ENCODE measurements at places on chromosomes 11 and 22.
A peak's percentile ranks its signal among the peaks of the same experiment; 100 is the strongest.

DNA sequence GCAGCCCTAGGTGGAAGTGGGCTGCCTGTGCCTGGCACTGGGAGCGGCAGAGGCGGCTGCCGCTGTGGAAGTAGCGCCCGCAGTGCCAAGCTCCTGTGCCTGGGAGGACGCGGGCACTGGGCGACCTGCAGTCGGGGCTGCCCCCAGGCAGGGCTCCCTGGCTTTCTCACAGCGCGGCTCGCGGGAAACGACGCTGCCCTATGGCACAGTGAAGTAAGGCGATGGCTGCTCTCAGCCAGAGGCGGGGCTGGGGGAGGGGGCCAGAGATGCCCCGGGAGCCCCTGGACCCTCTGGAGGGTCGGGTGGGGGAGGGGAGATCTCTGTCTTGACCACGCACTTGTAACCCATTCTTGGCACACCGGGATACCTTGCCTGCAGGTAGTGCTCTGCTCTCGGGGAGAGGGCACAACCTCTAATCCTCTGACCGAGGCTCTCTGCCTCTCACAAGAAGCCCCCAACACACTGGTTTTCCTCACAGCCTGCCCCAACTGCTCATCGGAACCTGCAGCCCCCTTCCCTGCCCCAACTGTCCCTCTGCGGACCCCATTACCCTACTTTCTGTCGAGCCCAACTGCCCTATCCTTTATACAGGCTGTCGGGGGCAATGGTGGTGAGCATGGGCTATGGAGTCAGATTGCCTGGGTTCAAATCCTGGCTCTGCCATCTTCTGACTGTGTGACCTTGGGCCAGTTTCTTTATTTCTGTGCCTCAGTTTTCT is 32.2 kb upstream of the TRIM29 start:
- DNase-seq: no peak

DNA sequence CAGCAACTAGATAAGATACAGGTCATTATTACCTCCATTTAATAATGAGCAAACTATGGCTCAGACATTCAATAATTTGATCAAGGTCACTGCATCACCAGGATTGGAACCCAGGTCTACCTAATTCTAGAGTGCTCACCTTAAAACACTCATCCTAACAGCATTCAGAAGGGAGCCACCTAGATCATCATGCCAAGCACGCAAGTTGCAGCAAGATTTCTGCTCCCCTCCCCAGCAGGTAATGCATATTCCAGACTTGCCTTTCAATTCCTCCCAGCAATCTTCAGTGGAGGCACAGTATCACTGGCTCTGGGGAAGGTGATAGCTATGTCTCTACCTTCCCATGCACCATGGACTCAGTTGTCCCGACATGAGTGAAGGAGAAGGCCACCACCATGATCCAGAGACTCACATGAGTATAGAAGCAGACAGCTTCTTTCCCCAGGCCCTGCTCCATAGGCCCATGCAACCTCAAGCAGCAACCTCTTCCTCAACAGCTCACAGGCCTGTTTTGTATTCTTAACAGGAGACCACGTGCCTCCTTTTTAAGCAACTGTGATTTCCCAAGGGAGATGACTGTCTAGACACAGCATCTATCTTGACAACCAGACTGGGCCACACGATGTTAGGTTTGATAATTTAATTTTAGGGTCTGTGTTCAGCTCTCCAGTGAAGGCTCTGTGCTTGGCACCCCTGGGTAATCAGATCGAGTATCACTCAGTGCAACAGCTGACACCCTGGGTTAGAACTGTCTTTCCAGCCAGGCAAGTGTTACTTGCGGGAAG is 36.4 kb downstream of the RAB30 start:
- no peak for DNase-seq

- DNase-seq: no peak
Measured at GRCh38 chr11:3838504-3838903, 2.3 kb downstream of the RHOG start.

- DNase-seq: no peak
Measured at GRCh38 chr11:45772449-45772774, 32.5 kb upstream of the SLC35C1 start.

DNA sequence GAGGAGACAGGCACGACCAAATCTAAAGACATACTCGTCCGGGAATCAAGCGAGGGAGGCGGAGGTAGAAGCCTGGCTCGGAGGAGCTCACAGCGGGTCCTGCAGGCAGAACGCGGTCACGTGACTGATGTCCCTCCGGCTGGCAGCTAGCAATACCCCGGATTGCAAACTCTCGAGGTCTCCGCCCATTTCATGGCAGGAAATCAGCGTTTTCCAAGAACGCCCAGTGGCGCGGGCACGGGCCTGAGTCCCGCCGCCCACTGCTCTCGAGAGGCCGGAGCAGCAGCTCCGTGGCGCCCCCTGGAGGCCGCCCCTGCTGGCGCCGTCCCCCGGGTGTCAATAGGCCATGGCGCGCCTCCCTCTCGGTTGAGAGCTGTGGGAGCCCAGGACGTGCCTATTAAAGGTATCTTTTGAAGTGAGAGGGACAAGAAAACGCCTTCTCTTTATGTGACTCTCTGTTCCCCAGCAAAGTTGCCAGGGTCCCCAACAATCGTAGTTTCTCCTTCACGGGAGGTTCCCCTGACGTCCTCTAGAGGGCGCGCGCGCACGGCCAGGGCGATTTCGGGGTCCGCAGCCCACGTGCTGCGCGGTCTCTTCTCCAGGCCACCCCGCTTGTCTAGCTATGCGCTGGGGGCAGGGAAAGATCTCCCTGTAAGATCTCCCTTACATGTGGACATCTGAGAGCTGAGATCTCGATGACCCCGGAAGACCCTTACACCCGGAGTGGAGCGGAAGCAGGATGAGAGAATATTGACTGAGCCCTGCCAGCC is 37.3 kb upstream of the RBFOX2 start:
- DNase-seq: peak; percentile 94

GRCh38 chr22:49322861-49323622 is 504.6 kb downstream of the BRD1 start:
- DNase-seq: no peak
